ENCODE measurements at places on chromosomes 12 and 14.

DNA sequence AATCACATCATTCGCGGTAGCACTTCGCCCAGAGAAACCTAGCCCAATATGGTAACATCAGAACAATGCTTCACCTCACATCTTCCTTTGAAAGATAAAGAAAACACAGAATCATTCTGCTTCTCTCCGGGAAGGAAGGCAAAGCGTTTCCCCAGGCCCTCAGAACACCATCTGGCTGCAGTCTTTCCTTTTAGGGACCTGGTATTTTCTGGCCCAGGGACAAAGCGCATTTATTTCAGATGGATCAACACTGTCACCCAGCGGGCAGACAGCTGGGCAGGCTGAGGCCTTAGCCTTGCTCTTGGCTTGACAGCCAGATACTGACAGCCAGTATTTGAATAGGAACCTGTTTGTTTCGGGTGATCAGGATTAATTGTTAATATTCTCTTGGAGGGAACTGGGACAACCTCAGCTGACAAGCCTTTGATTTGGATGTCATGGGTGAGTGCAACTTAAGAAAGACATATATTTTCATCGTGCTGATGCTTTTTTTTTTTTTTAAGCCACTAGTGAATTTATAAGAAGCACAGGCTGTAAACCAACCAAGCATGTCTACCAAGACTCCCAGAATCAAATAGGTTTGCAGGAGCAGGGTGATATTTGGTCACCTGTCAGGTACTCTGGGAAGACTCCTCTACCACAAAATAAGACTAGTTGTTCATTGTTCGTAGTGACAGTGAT is 118.9 kb downstream of the VEZT start:
- no peak for DNase-seq

DNA sequence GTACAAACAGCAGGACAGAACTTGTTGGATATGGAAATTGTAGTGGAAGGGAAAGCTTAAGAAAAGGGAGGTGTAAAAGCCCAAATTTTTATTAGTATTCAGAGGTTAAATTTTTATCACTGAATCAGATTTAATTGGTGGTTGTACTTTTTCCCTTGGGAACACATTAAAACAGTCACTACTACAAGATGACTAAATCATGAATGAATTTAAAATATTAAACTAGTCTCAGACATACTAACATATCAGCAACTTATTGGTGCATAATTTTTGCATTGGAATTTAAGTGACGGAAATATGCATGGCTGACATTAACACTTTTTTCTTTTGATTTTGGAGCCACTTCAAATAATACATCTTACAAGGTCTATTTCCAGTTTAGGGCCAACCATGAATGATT is 27.6 kb downstream of the SAMD4A start:
- DNase-seq = no peak

- DNase-seq = no peak
Observed at GRCh38 chr14:94571950-94572349, 9.3 kb upstream of the SERPINA5 start.

- DNase-seq = no peak
Observed at GRCh38 chr12:100219328-100220109, 18.9 kb downstream of the ACTR6 start.

GRCh38 chr14:53376064-53376463 is 222.9 kb upstream of the DDHD1 start:
- DNase-seq = no peak

DNA sequence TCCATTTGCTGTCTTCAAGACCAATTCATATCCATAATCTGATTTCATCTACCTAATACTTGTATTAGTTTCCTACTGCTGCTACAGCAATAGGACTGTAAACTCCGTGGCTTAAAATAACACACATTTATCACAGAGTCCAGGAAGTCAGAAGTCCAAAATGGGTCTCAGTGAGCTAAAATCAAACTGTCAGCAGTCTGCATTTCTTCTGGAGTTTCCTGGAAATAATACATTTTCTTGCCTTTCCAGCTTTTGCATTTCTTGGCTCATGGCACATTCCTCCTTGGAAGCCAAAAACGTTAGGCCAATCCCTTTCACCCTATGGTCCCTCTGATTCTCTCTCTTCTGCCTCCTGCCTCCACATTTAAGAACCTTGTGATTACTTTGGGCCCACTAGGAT is 239.8 kb downstream of the PRKD1 start:
- no peak for DNase-seq

DNA sequence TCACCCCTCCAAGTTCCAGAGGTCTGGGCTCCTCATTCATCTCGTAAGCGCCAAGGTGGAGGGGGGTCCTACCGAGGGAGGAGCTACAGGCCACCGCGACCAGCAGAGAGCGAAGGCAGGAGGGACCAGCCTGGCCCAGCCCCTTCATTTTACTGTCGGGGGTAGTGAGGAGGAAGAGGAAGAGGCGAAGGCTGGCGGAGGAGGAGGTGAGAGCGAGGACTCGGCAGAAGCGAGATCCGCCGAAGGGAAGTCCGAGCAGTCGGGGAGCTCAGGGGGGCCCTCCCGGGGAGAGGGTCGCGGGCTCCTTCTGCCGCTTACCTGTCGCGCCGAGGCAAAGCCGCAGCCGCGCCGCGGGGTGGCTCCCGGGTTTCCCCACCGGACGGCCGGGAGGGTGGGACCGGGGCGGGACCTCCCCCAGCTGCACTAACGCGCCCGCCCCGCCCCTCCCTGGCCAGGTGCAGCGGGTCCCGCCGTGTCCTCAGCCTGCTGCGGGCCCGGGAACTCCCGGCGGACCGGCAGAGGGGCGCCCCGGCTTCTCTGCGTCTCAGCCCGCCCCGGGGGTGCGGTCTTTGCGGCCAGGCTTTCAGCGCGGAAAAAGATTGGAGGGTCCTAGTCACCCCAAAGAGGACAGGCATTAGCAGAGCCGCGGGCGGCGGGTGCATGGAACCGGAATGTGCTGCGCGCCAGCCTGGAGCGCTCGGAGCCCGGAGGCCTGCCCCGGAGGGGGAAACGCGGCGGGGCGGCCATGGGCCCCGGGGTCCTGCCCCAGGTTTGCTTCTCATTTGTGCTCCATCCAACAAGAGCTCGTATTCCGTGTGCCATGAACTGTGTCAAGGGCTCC is at the start of gene GALNT6:
TSS of gene GALNT6 (minus strand) at position 124 of the 841 bp plus-strand sequence. CDS start 11,625 bp downstream, outside the sequence.
- DNase-seq = peak; percentile 74

GRCh38 chr14:94051115-94051514 is 25.0 kb downstream of the OTUB2 start:
- no peak for DNase-seq

- DNase-seq = no peak
Observed at GRCh38 chr12:116853507-116853906, 27.7 kb downstream of the HRK start.

- DNase-seq = no peak
Observed at GRCh38 chr12:64452559-64453329, 824 bp downstream of the TBK1 start.

GRCh38 chr14:20332431-20332787 is 670 bp downstream of the CCNB1IP1 start:
- no peak for DNase-seq

DNA sequence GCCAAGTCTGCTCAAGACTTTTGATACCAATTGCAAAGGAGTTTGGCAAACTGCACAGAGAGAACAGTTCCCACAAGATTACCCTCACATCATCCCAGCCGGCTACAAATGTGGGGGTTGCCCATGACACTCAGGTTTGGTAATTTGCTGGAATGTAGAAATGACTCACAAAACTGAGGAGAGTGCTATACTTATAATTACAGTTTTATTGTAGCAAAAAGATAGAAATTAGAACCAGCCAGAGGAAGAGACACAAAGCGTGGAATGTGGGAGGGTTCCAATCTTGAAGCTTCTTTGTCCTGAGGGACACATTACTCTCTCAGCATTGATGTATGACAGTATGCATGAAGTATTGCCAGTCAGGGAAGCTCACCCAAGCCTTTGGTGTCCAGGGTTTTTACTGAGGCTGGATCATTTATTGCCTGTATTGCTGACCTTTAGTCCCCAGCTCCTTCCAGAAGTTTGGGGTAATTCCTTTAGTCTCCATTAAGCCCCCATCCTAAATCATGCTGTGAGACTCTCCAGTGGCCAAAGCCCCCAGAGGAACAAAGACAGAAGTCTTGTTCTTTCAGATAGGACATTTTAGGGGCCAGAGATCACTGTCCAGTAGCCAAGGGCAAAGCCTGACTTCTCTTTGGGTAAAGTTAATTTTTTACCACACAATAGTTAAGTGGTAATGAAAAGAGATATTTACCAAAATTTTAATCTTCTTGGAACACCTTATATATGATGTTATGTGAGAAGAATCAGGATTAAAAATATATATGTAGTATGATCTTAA is 9.9 kb downstream of the TBK1 start:
- no peak for DNase-seq

GRCh38 chr12:113292091-113292490 is 42.8 kb downstream of the SLC8B1 start:
- no peak for DNase-seq

- peak; percentile 43 for DNase-seq
Observed at GRCh38 chr12:92045852-92046251, 99.8 kb downstream of the BTG1 start.

GRCh38 chr12:109173443-109174240 is 57.3 kb downstream of the ACACB start:
- DNase-seq = no peak

DNA sequence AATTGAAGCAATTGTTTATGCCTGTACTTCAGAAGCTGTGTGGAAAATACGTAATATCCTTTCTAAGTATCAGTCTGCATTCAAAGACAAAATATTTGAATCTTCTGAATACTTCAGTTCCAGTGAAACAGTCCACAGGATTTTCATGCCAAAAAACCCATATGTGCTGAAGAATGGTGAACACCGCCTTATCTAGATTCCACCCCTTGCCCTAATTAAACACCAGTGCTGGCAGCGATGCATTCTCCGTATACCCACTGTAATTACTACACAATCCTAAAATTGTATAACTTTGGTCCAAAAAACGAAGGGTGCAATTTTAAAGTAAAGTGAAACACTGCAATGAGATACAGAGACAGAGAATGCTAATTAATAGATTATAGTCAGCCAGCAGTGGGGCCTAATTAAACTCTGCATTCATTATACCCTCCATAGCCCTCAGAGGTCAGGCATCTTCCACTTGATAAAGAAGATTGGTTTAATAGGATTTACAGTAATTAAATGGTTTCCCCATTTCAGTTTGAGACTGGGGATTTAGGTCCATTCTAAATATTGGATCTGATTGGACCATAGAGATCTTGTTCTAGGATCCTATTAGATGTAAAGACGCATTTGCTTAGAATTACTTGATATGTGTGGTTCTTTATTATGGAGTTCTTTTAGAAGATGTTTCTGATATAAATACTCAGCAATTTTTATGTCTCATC is 43.9 kb downstream of the ERC1 start:
- no peak for DNase-seq

GRCh38 chr12:49580572-49581535 is 12.9 kb upstream of the MCRS1 start:
- no peak for DNase-seq

- no peak for DNase-seq
Observed at GRCh38 chr12:29566441-29566840, 69.0 kb upstream of the OVCH1 start.

DNA sequence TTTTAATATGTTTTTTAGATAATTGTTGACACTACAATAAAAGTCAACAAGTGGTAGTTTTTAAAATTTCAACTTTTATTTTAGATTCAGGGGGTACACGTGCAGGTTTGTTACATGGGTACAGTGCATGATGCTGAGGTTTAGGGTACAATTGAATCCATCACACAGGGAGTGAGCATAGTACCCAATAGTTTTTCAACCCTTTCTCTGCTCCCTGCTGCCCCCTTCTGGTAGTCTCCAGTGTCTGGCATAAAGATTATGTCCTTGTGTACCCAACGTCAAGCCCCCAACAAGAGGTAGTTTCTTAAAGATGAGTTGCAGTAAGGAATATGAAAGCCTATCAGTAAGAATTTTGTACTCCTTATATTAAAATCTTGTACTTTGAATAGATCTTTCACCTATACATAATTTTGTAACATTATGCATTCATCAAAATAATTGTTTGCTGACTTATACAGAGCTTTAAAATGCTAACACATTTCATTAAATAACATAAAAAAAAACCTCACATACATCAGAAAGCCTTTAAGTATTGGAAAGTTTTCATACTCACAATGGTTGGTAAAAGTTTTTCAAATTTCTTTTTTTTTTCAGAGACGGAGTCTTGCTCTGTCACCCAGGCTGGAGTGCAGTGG is 5.4 kb upstream of the RALGAPA1 start:
- peak; percentile 66 for DNase-seq

- no peak for DNase-seq
Observed at GRCh38 chr12:102504871-102505270, 24.5 kb upstream of the IGF1 start.

DNA sequence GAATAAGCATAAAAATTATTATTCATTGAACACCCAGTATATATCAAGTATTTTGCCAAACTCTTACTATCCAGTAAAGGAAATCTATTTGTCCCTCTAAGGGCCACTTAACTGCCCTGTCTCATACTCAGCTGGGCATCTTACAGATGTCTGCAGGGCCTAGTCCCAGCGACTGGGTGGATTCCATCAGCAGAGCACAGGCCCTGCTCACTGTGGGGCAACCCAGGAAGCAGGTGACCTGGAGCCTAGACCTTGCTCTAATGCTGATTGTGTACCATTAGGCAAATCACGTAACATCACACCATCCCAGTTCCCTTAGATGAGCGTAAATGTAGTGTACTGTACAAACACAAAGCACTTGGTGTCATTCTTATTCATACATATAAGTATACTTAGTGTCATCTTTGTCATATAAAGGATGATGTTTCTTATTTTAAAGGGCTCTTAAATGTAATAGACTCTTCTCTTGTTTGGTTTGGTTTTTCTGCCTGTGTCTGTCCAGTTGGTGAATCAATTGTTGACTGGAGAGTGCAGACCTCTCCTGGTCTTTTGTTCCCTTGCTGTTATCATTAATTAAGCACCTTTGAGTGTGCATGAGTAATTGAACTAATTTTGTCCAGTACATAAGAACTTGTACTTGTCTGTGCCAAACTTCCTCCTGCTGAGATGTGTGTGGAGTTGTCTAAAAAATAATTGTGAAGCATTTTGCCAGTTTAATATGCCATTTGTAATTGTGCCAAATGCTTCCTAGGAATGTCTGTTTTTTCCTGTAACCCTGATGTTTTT is 49.3 kb downstream of the RAB35 start:
- no peak for DNase-seq

DNA sequence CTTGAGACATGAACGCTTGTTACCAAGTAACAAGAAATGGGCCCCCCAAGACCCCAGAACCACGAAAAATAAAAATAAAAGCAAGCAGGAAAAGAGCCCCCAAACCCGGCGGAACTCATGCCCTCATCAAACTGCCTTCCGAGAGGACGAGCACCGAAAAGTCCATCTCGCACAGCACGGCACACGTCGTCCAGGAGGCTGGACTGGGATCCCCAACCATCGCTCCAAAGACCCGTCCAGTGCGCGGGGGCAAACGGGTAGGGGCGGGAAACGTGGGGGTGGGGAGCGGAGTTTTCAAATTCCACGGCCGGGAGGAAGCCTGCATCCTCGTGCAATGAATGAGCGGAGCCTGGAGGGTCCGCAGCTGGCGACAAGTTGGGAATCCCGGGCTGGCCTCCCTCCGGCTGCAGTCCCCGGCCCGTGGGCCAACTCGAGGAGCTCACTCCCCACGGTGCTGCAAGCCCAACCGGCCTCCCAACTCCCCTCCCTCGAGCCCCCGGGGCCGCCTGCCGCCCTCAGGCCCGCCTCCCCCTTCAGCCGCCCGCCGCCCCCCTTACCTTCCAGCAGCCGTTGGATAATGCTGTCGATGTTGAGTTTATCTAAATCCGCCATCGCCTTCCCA is 484 bp downstream of the PPP1CC start:
- no peak for DNase-seq

- no peak for DNase-seq
Observed at GRCh38 chr14:74683406-74683805, 29.5 kb downstream of the AREL1 start.
